ENCODE measurements at places on chromosomes 1 and 21.

DNA sequence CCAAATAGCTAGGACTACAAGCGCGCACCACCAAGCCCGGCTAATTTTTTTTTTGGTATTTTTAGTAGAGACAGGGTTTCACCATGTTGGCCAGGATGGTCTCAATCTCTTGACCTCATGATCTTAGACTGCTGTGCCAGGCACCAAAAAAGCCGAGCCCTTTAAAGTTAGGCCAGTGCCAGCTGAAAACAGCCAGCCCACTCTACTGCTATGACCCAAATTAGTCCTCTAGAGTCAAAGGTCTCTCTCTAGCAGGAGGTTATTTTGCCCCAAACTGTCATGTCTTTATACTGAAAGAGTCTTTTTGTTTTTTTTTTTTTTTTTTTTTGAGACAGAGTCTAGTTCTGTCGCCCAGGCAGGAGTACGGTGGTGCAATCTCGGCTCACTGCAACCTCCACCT is 9.7 kb upstream of the HHIPL2 start:
- no peak for DNase-seq

DNA sequence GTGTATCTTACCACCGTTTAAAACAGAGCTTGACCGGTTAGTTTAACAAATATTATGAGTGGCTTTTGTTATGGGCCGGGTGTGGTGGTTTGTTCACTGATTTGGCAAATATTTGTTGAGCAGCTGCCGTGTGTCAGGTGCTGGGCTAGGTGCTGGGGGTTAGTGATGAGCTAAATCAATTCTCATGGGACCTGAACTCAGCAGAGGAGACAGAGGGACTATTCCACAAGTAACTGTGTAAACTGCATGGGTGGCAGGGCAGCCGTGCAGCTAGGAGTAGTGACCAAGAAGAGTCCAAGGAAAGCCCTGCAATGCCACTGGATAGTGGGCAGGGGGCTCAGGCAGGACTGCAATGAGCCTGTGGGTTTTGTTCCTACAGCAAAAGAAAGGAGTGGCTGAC is 11.2 kb upstream of the C2CD2 start:
- no peak for DNase-seq

DNA sequence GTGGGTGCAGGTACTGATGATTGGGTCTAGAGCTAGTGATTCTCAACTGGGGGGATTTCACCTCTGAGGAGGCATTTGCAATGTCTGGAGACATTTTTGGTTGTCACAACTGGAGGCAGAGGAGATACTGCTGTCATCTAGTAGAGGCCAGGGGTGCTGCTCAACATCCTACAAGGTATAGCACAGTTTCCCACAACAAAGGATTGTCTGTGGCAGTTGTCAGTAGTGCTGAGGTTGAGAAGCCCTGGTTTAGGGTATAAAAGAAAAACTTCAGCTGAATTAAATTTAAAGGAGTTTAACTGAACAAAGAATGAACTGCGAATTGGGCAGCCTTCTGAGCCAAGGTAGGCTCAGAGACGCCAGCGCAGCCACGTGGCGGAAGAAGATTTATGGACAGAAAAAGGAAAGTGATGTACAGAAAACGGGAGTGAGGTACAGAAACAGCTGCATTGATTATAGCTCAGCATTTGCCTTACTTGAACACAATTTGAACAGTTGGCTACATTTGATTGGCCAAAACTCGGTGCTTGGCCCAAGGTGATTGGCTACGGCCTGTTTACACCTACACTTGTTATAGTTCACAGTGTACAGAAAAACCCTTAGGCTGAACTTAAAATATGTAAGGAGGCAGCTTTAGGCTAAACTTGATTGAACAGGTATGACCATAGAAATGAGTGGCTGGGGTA is 40.4 kb downstream of the MPZL1 start:
- DNase-seq, result no peak

GRCh38 chr1:23803674-23804073 is 3.1 kb upstream of the GALE start:
- no peak for DNase-seq

- DNase-seq, result no peak
Observed at GRCh38 chr1:32100807-32101708, 6.8 kb upstream of the KPNA6 start.

DNA sequence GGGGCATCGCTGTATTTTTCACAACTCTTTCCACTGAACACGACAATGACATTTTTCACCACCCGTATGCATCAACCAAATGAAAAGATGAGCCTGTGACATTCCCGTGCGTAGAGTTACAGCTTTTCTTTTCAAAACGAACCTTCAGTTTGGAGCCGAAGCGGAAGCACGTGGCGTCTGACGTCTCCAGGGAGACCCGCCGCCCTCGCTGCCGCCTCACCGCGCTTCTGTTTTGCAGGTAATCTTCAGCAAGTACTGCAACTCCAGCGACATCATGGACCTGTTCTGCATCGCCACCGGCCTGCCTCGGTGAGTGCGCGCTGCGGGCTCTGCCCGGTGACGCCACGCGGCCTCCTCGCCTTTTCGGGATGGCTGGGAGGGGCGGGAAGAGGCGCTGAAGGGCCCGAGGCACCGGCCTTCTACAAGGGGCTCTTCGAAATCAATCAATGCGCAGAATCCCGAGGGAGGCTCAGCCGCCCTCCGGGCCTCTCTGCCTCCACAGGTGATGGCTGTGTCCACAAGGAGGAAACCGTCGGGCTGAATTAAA is 32.6 kb downstream of the PDE9A start:
- DNase-seq, result no peak

DNA sequence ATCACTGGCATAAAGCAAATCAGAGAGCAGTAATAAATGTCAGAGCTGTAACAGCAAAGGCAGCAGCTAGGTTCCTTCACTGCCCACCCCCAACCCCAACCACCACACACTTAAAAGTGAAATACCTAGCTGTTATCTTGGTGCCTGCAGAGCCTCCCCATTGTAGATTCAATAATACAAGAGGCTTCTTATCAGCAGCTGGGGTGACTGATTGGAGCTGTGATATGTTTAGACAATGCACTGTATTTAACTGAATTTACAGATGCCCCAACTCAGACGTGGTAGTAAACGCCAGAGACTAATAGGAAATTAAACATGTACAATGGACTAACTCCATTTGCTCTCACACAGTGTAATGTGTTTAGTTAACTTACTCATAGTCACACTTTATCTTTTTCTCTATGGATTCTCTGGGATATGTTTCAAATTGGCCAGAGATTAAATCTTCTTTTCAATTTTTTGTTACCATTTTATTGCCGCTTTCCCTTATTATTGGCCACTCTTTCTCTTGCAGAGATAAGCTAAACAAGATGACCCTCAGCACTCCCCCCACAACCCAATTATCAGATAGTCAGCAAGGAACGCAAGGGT is 117.1 kb downstream of the ESRRG start:
- no peak for DNase-seq

DNA sequence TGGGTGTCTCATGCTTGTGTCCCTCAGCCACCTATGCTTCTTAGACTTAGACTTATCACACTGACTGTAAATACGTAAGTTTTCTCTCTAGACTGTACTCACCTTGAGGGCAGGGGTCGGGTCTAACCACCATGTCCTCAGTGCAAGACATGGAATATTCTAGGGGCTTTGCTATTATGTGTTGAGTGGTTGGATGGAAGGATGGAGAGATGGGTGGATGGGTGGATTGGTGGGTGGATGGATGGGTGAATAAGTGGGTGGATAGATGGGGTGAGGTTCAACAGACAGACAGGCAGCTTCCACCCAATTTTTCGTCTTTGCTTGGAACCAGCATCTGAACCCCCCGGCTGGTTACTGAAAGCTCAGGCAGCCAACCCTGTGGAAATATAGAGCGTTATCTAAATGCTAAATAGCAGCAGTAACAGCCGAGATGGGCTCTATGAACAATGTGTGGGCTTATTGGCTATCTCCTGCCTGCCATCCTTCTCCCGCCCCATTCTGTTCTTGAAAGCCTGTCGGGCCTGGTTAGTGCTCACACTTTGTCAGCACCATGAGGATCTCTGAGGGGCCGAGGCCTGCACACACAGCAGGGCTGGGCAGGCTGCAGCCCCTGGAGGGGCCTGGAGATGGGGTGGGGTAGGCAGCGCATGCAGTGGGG is 130.7 kb downstream of the ACTL8 start:
- no peak for DNase-seq

GRCh38 chr1:41322101-41322661 is 39.1 kb upstream of the FOXO6 start:
- no peak for DNase-seq

DNA sequence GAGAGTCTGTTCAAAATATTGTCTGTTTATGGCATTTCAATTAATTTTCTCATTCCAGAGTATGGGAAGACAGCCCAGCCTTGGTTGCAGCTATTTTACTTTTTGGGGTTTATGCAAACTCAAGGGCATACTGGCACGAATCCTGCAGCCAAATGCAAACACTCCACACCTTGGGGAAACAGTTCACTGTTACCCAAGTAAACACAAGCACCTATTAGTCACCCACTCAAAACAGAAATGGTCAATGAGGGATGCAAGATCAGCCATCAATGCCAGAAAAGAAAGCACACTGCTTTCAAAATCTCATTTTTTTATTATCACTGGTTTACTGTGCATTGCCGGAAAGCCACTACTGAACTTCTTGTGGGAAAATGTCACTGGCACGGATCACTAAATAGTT is 170.6 kb downstream of the RUNX1 start:
- DNase-seq, result no peak

- no peak for DNase-seq
Observed at GRCh38 chr21:45555251-45555556, 13.0 kb upstream of the SLC19A1 start.

DNA sequence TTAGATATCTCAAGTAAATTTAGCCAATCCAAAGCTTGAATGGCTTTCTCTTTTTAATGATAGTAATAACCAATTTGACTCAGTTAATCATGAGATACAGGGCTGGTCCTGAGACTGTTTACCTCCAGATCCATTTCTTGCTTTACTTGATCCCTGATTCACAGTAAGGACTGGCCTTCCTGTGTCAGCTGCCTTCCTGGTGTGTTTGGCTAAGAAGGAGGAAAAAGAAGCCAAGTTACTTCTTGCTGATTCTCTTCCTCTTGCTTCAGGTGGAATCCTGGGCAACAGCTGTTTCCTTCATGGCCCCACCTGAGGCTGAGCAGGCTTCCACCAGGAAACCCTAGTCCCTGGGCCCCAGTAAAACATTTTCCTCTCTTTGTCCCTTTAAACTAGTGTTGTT is 14.6 kb upstream of the RC3H1 start:
- no peak for DNase-seq

- no peak for DNase-seq
Observed at GRCh38 chr1:206035027-206035426, 11.3 kb upstream of the CTSE start.

DNA sequence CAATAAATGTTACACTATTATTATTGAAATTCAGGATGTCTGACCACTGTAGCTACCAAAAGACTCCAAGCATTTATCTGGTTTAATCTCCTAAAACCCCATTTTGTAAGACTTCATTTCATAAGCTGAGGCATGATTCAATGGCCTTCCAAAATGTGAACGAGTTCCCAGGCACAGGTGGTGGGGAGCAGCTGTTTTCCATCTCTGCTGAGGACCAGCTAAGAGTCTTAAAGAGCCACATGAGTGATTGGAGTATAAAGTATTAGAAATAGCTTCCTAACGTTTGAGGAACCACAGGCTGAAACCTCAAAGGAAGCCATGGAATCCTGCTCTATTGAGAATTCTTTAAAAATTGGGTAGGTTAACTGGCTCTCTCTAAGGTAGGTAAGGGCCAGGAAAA is 44.9 kb downstream of the SEC16B start:
- no peak for DNase-seq

- no peak for DNase-seq
Observed at GRCh38 chr1:224205438-224205840, 22.4 kb downstream of the DEGS1 start.

GRCh38 chr1:40693425-40693824 is 1.9 kb downstream of the NFYC start:
- DNase-seq, result no peak

- no peak for DNase-seq
Observed at GRCh38 chr1:230112131-230112701, 45.2 kb downstream of the GALNT2 start.

- DNase-seq, result no peak
Observed at GRCh38 chr21:40053007-40053406, 185.8 kb downstream of the PCP4 start.

DNA sequence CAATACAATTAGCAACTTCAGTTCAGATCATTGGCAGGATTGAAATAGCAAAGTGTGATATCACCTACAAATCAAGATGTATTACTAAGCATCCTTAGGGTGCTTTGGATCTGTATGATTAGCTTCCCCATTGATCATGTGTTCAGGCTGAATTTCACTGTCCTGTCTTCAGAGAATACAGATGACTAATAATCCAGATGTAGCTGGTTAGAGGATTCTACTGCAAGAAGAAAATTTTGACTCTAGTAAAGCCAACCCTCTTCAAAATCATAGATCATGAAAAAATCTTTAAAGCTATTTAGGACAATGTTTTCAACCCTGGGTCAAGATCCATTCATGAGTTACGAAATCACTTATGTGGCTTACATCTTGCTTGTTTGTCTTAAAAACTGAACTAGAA is 184.4 kb downstream of the PTGER3 start:
- no peak for DNase-seq

DNA sequence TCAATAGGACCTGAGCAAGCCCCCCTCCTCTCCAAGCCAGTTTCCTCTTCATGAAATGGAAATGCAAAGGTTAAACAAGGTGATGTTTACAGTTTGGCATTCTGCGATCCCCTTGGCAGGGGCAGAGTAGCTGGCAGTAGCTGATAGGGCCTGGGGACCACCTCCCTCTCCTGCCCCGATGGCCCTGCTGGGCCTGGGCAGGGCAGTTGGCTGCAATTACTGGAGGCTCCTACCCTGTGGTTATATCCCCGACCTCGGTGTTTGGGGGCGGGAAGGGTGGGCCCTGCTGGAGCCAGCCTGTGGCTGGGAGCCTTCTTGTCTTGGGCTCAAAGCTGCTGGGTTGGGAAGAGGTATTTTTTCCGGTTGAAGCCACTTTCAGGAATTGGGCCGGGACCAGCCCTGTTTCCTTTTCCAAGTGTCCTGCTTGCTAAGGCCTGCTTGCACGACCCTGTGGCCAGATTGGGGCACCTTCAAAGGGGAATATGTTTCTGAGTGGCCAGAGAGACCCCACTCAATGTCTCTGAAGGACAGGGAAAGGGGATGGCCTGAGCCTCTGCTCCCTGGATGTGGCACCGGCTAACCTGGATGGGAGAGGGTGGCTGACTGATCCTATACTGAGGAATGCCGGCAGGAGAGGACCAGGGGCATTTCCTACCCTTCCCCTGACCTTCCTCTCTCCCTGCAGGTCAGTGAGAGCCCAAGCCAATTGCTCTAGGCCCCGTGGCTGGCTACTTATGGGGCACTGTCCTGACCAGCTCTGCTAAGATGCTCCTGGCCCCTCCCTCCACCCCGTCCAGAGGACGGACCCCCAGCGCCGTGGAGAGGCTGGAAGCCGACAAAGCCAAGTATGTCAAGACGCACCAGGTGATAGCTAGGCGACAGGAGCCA is 1.9 kb downstream of the FAM110D start:
- DNase-seq, result no peak

- DNase-seq, result no peak
Observed at GRCh38 chr1:175530622-175531375, 212.6 kb downstream of the TNR start.
